Stimulated activated CD4-positive, alpha-beta T cell treated with anti-CD3 and anti-CD28 coated beads, Interleukin-4, amount 100 ng/mL, for 4 hours (primary cell): ENCODE measurements at places on chromosomes 3 and 15.

- DNase-seq = peak; percentile 10
These were observed 503 bp downstream of the HLTF start for GRCh38 chr3:149085828-149086231.

DNA sequence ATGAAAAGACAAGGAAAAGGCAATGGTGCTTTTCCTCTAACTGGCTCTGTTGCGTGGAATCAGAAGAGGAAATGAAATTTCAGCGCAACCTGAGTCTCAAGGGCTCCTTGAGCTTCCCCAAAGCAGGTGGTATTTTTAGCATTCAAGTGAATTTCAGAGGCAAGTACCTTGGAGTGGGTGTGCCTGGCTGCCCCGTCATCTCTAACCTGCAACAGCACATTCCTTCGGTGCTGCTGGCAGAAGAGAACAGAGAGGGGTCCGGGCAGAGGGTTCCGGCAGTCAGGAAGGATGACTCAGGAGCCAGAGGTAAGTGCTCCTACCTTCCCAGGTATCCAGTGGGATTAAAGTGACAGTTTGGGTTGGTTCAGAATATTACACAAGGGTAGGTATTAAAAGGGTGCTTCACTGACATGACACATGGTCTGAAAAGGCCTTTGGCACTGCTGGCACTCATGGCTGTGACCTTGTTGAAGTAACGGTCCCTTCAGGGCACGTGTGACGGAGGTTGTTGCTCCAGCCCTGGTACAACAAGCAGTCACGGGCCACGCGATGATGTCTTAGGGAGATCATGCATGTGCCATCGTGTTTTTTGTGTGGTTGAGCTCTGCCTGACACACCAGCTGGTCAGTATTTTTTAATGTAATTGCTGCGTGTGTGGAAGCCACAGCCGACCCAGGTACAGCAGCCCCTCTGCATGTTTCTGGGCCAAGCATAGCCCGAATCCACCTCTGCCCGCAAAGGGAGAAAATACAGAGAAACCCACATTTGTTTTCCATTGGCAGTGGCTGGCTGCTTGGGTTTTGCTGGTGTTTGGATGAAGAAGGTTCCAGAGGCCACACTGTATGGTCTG, 75.7 kb downstream of the LRRK1 start:
- DNase-seq = no peak

DNA sequence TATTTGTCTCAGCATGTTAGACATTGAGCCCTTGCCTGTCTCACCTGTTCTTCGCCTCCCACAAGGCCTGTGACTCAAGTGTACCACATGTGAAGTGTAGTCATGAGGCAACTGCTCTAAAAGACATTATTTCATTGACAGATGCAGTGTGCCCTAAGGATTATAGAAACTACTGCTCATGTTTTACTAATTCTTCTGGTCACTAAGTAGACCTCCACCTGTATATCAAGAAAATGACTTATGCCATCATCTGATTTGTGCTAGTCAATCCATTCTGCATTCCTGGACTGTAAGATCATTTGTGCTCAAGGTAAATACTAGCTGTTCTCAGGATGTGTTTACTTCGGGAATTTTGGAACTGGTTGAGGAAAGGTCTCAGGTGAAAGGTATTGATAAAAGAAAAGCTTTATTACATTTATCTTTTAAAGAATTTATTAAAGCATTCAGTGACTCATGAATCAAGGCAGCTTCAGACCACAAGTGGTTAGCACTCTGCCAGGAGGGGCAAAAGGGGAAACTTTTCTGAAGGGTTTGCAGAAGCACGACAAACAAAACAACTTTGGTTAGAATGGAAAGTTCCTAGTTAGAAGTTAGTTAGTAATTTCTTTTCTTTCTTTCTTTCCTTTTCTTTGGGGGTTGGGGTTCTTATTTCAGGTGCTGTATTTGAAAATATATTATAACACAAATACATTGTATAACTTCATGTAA, 465.3 kb upstream of the CBLB start:
- DNase-seq = peak; percentile 76

DNA sequence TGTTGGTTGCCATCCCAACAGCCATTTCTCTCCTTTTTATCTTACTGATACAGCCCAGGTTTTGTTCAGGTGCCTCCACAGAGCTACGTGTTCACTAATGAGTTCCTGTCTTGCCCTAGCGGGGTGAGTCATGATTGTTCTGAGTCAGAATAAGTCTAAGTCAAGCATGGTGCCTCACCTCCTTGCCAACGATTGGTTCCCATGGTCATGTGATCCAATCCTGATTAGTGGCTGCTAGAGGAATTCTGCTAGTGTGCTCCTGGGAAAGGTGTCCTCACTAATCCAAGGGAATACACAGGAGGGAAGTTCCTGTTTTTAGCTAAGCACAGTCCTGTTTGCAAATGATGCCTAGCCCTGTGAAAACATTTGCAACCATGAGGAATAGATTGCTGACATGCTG, 99.8 kb downstream of the NSUN3 start:
- DNase-seq = peak; percentile 0

DNA sequence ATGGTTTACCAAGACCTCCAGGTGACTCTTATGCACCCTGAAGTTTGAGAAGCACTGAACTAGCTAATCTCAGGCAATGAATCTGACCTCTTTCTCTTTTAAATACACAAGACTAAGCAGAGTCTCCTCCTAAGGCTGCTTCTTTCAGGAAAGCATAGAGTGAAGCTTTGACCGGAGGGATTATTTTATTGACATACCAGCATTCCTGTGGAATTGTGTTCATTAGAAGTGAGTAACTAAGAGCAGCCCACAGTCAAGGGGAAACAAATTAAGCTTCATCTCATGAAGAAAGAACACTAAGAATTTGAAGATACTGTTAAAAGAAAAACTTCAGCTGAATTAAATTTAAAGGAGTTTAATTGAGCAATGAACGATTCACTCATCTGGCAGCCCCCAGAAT, 963.5 kb downstream of the NTRK3 start:
- DNase-seq = no peak

DNA sequence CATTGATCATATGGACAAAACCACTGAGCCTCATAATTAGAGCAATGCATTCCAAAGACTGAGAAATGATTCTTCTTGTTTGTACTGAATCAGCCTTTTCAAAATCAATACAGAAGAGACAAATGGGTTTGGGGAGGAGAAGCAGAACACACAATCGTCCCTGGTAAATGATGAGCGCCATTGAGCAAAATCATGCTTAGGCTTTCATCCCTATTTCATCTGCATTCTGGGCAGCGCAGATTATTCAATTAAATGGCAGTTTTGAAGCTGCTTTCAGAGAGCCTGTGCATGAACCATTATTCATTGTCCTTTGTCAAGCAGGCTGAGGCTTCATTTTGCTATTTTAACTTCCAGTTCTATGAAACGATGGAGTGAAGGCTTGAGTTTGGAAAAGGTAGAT, 371.9 kb downstream of the CACNA2D3 start:
- DNase-seq = no peak

DNA sequence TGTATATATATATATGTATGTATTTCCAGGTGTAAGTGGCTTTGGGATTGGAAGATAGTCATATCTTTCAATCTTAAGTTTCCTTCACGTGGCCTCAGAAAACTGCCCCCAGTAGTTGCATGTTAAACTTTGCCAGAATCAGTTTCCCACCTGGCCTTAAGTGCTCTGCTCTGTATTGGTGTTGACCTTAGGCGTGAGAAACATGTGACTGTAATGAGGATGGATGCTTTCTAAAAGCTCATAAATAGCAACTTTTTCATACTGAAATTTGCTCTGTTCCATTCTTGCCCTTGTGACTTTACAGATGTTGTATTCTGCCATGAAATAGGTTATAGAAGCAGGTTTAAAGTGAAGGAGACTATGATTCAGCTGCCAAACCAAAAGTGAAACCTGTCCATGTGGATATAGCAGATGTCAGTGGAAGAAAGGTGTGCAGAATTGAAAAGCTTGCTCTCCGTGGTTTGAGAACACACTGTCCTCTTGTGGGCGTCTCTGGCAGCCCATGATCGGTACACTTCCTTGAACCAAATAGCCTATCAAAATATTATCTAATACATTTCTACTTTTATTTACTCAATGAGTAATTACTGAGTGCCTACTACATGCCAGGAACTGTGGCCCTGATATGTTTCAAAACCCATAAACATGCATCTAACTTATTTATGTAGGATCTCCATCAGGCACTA, 15.8 kb downstream of the SCG5 start:
- DNase-seq = no peak

DNA sequence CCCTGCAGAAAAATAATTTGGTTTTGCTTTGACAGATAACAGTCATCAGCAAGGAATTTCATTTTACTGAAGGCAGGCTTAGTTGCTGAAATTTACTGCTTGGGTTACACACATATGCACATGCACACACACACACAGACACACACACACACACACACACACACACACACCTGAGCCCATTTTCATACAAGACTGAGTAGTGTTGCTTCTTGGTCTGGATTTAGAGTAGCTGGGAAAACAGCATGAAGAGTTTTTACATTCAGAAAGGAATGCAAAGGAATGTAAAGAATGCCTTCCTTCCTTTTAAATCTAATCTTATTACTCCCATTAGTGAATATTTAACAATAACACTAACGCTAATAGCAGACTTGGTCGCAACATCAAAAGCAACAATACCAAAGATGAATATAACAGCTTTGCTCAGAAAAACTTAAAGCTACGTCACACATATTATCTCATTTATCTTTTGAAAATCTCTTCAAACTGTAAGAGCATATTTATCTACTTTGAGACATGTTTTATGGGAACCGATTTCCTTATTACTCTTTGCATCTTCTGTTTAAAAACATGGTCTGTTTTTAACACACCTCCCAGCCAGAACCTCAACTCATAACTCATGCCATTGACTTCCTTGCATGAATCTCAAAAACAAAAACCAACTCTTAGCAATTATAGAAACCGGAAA, 32.5 kb downstream of the RFTN1 start:
- DNase-seq = no peak

GRCh38 chr3:106825962-106826605, 551.2 kb upstream of the CCDC54 start:
- DNase-seq = no peak

GRCh38 chr3:77536038-77536775, 496.3 kb downstream of the ROBO2 start:
- no peak for DNase-seq

GRCh38 chr15:92157666-92158298, 235.9 kb upstream of the ST8SIA2 start:
- DNase-seq = no peak

DNA sequence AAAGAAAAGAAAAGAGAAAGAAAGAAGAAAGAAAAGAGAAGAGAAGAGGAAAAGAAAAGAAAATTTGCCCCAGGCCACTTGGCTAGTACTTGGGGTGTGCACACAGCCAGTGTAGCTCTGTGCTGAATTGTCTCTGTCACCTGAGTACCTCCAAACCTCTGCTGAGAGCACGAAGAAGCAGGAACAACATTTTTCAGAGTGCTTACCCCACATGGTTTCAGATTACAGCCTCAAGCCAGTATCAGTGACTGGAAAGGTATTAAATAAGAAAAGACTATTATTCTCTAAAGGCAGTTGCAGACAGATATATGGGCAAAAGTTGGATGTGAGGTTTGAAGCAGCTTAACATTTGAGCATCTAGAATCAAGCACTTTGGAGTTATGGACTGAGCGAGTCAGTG, 113.3 kb upstream of the PHLDB2 start:
- DNase-seq = no peak

DNA sequence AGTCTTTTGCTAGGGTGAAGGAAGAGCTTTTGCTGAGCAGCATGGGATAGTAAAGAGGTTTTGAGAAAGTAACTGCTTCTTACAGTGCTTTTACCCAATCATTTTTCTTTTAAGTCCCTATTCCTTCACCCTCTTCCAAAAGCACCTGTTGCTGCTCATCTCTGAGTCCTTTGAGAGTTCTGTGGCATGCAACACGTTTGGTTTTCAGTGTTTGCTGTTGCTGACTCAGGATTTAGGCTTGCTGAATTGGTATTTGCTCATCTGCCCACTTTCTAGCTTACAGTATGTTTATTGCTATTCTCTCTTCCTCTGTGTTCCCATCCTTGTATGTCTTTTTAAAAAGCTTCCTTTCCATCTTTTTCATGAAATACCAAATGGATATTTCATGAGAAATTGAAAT, 55.9 kb upstream of the THRB start:
- no peak for DNase-seq

DNA sequence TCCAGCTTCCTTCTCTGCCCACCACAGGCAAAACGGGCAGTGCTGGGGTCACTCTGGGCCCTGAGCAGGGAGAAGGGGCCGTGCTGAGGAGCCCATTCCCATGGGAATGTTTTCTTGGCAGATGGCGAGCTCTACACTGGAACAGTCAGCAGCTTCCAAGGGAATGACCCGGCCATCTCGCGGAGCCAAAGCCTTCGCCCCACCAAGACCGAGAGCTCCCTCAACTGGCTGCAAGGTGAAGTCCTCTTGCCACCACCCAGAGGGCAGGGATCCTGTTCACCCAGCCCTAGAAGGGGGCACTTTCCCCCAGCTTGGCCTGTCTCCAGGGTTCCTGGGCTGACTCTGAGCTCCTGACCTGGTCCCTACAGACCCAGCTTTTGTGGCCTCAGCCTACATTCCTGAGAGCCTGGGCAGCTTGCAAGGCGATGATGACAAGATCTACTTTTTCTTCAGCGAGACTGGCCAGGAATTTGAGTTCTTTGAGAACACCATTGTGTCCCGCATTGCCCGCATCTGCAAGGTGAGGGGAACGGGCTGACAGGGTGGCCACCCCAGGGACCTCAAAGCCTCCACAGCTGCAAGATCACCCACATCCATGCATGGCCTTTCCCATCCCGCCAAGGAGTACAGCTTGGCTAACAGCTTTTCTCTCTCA, 12.4 kb downstream of the CIB1 start:
- no peak for DNase-seq

GRCh38 chr3:38314112-38314763, 32.1 kb downstream of the SLC22A14 start:
- DNase-seq = no peak

DNA sequence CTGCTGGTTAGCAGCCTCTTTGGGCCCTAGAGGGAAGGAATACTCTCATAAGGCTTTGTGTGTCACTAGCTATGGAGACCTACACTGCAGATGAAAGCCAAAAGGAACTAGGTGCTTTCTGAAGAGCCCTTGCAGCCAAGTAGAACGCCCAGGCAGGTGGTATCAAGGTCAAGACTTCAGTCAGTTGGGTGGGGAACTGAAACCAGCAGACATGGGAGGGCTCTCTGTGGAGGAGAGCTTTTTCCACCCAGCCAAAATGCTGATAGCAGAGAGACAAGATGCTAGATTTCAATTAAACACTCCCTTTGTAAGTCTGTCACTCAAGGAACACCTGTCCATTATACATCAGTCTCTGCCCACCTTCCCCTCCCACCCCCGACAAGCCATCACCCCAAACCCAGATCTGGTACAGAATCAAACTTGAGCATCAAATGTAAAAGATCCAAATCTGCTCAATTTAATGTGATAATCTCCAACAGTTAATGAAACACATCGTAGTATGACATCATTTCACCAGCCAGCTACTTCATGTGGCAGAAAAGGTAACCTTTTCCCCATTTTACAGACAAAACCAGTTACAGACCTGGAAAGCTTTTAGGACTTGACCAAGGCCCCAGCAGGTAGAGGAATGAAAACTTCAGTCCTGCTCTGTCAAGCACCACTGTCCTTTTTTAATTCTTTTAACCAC, 14.6 kb downstream of the MRPS25 start:
- DNase-seq = no peak

DNA sequence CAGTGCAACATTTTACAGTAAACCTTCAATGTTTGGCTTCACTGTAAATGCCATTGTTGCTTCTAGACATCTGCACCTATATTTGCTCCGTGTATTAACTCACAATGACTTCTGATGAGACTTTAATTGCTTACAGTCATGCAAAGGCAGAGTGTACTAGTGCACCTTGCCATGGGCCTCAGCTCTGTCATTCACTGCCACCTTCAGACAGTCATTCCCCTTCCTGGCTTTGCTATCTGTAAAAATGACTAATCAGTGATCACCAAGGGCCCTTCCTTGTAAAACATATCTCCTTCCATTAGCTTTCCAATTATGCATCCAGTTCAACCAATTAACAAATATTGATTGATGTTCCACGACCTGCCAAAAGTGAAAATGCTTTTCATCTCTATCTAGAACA, 120.3 kb downstream of the ARRDC4 start:
- DNase-seq = no peak
